ENCODE measurements at places on chromosomes 1 and 21.

DNA sequence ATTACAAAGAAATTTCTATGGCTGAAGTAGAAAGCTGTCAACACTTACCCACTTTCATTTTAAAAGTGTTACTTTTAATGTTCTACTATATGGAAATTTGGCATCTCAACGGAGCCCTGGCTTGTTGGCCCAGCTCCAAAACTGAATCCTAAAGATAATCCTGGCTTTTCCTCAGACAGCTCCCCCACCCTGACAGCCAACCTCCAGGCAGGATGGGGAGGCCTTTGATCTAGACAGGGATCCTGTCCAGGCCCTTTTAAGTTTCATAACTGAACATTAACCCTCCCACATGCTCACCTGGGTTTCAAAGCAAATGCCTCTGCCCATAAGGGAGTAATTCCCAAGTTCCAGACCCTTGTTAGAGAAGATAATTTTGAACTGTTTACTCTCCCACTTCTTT, 99.3 kb upstream of the RALGPS2 start:
- DNase-seq: no peak

DNA sequence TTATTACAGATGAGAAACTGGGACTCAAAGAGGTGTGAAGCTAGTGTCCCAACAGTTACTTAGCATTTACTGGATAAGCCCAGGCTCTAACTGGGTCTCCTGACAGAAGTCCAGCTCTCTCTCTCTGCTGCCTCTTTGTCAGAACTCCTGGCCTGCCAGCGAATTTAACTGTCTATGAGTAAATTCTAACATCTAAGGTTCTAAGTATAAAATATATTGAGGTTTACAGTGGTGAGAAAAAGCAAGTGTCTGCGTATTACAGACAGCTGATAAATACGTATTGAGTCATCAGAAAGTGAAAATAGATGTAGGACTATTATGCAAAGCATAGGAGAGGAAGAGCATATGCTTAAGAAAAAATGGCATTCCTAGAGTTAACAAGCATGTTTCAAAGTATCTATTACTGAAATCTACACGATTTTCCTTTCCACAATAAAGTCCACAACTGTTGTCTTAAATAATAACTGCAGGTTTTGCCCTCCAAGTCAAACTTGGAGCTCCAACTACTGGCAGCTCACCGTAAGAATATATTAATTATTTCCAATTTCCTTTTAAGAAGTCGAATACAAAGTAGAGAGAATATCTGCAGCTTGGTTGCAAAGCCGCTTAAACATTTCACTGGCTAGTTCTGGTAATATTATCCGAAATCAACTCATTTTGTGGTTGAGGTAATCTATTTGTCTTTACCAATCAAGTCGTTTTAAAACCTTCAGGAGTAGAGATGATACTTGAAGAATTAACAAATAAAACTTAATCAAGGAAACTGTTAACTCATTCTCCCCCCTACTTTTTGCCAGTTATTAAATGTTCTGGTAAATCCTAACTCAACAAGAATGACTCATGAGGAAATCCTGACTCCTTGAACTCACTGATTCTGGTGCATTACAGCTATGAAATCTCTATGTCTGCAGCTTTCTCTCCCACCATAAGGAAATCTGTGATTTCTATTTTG, 1.4 kb upstream of the RGS2 start:
- no peak for DNase-seq

DNA sequence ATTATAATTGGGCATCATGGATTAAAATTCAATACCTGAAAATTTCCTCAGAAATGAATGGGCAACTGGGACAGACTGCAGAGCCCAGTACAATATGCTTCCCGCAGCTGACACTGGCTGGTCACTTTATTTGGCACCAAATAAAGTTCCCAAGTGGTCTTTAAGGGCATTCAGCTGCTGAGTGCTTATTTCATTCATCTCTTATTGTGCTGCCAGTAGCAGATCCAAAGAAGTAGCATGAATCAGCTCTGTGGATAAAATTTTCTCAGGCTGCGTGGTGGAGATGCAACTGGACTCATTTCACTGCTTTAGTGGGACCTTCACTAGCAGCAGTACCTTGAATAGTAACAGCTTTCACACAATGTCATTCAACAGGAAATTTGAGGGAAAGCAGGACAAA, 226.3 kb upstream of the ADGRL2 start:
- DNase-seq: no peak

- no peak for DNase-seq
Measured at GRCh38 chr21:31500982-31501381, 156.9 kb upstream of the TIAM1 start.

DNA sequence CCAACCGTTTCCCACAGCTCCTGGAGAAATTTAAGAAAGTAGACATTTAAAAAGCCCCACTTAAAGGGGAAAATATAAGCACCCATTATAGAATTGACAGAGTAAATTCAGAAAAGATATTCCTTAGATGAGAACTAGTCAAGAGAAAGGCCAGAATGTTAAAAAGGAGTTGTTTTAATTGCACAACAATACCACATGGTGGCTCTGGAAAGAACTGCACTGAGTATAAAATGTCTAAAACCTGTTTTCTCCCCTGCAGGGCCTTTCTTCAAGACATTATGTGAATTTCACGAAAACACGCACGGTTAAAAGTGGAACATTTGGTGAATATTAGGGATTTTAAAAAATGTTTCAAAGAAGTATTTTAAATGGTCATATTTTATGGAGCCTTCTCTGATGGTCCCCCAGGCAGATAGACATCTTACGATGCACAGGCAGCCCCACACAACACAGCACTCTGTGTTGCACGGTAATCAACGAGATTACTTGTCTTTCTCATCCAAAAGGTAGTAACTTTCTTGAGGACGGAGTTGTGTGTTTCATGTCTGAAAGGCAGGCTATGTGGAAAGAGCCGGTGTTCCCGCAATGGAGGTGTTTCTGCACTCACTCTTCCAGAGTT, 101.9 kb downstream of the PRRX1 start:
- DNase-seq: no peak

DNA sequence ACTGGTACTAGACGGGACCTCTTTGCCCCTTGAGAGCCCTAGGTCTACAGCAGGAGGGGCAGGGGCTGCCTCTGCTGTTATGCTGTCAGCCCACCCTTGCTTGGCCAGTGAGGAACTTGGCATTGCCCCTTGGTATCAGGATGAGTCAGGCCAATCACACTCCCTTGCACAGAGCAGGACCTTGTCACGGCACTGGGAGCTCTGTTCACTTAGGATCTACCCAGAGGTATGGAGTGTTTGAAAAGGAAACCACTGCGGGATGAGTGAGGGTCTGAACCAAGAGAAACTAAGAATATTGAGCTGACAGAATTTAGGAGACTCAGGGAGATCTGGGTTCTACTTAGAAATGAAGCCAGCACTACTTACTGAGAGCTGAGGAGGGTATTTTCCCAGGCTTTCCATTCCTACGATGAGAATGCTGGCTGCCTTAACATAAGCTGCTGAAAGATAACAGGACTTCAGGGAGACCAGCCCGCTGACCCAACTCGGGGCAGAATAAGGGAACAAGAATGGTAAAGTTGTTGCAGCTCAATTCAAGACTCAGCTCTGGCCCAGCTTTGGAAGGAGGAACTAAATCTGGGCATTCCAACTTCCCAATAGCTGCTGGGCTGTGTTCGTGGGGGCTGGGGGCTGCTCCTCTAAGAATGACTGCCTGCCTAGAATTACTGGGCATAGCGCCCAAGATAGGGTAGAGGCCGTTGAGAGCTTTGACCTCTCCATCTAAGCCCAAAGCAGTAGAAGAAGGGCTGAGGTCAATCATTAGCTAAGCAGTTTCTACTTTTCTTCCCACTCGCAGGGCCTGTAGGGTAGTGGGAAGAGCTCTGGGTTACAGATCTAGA, 1.5 kb downstream of the FABP3 start:
- no peak for DNase-seq

DNA sequence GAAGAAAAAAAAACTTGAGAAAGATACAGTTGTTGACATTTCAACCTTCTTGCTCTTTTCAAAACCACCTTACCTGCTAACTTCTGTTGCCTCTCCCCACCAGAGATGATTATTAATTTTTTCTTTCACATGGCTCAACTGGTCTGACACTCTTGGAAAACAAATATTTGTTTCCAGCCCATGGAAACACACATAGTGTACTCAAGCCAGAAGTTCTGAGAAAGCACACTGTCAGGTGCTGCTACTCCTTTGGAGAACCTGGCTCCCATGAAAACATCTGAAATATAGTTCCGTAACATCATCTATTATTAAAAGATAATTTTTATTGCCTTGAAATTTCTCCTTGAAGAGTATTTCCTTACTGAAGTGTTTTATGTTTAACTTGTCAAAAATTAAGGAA, 145.0 kb upstream of the C1orf105 start:
- no peak for DNase-seq

- no peak for DNase-seq
Measured at GRCh38 chr1:175145899-175146528, 46.6 kb downstream of the KIAA0040 start.

- no peak for DNase-seq
Measured at GRCh38 chr1:205517763-205518162, 13.3 kb downstream of the CDK18 start.

DNA sequence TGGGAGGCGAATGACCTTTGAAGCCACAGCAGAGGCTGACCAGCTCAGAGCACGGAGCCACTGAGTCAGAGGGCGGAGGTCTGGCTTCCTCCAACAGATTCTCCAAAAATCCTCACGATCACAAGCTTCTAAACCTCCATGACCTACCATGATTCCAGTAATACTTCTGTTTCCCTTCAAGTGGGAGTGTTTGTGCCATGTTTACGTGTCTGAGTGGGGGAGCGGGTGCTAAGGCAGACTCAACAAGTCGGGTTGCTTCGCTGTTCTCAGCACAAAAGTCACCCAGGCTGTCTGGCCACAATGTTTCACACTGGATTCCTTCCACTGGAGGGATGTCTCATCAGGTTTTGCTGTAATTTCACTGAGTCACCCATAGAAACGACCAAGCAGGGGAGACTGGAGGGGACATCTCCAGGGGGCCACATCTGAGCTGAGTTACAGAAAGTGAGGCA, 86.2 kb downstream of the SLC66A1 start:
- DNase-seq: peak; percentile 59

DNA sequence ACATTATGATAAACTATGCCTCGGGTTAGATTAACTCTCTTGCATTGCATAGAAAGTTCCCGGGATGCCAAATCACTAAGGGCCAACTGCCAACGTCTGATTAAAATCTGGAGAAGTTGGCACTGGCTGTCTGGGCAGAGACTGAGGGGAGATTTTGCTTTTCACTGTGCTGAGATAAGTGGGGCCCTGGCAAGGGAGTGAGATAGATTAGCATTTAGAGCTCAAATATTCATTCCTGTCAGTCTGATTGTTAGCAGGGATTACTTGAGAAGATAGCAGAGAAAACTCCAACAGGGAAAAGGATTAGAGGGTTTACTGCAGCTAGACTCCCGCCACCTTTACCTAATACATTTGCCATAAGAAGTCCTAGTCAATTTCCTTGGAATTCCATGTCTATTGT, 714.1 kb upstream of the CHRM3 start:
- no peak for DNase-seq

GRCh38 chr1:65734979-65735378, 57.7 kb upstream of the PDE4B start:
- no peak for DNase-seq

DNA sequence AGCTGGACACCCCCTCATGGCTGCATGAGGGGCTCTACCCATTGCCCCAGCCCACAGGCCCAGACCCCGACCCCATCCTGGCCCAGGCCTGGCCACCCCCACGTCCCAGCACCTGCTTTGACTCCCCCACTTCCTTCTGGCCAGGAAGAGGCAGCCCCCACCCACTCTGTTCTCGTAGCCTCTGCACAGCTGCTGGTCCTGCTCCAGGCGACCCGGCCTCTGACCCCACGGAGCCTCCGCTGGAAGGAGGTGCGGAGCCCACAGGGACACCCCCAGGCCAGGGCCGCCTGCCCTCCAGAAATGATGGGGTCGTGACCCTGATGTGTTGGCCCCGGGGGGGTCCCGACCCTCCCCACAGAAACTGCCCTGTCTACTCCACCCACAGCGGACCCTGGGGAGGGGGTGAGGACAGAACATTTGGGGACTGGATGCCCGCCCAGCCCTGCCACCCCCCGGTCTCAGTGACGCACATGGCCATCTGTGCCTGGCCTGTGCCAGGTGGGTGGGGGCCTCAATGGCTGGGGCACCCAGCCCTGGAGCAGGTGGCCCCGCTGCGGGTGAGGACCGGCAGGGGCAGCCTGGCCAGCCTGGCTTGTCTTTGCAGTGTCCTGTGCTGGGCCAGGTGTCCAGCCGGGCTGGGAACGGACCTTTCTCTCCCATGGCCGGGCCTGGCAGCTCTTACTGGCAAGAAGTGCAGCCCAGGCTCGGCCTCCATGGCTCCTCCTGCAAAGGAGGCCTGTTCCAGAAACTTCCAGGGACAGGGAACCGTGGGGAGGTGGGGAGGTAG, 78.6 kb downstream of the MORN1 start:
- DNase-seq: no peak

- no peak for DNase-seq
Measured at GRCh38 chr1:39919545-39919944, 17.8 kb upstream of the MYCL start.

Measured in stimulated activated CD8-positive, alpha-beta memory T cell treated with anti-CD3 and anti-CD28 coated beads, Interleukin-7, amount 100 ng/mL, for 48 hours (primary cell).